Stimulated activated CD8-positive, alpha-beta memory T cell treated with anti-CD3 and anti-CD28 coated beads, Interleukin-4, amount 100 ng/mL, for 24 hours (primary cell): ENCODE measurements at places on chromosomes 7 and 10.
A peak's percentile ranks its signal among the peaks of the same experiment; 100 is the strongest.

- no peak for DNase-seq
Measured at GRCh38 chr7:133258174-133258573, 5.3 kb downstream of the EXOC4 start.

- DNase-seq: peak; percentile 16
Measured at GRCh38 chr7:17939606-17940301, 540 bp downstream of the SNX13 start.

GRCh38 chr7:6395898-6396595 is 51.7 kb downstream of the DAGLB start:
- DNase-seq: no peak

DNA sequence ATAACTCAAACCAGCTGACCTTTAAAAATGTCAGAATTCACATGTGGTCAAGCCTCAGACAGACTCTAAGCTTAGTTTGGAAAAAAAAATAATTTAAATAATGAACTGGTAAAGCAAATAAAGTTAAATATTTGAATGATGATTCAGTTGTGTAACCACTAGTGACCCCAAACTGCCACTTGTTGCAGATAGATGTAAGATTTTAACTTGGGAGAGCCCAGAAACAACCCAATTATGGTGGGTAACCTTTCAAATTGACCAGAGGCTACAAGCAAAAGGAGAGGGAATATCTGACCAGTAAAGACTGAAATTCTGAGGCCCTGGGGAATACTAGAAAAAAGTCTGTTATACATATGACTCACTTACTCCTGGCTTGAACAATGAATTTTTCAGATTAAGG is 268.1 kb downstream of the HPSE2 start:
- no peak for DNase-seq

GRCh38 chr10:19811540-19811939 is 4.7 kb upstream of the PLXDC2 start:
- no peak for DNase-seq

DNA sequence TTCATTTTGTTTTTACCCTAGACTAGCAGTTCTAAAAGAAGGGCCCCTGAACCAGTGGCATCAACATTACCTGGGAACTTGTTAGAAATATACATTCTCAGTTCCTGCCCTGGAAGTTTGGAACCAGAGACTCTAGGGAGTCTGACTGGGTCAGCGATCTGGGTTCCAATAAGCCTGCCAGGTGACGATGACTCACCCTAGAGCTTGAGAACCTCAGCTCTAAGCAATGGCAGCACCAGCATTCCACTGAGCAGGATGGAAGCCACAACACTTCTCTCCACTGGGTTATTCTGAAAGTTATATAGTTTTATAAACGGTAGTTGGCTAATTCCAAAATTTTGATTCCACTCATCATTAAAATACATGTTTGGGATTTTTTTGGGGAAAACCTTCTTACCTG is 97.0 kb upstream of the AMPH start:
- no peak for DNase-seq
